ENCODE measurements at places on chromosomes 4 and X.

GRCh38 chr4:19806865-19807264 lies 444.8 kb upstream of the SLIT2 start:
- DNase-seq = no peak

- no peak for DNase-seq
These were observed 176.8 kb upstream of the GLRA2 start for GRCh38 chrX:14352511-14352910.

GRCh38 chr4:114857831-114858230 lies 255.6 kb downstream of the NDST4 start:
- no peak for DNase-seq

DNA sequence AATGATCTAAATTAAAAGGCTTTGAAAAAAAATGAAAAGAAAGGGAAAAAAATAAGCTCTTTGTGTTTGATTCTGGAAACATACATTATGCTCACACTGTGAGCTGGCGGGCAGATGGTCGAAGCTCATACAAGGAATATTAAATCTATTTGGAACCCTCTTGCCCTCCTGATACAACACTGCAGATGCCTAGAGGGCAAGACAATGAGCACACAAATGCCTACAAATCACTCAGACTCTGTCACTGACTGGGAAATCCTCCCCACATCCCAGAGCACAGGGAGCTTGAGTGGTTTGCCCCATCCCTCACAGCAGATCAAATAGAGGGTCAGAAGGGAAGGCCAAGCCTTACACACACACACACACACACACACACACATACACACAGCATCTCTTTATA lies 320.4 kb downstream of the HNRNPD start:
- no peak for DNase-seq

DNA sequence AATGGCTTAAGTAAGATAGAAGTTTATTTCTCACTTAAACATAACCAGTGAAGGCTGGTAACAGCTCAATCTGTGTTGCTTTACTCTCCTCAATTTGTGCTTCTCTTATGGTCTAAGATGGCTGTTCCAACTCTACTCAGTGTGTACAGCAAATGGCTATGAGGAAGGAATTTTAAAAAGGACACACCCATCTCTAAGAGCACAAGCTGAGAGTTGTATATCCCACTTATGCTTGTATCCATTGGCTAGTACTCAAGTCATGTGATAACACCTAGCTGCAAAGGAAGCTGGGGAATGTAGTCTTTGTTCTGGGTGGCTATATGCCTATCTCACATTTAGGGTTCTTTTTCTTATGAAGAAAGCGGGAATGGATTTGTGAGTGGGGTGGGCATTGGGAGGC lies 63.3 kb downstream of the GPAT3 start:
- DNase-seq = no peak

GRCh38 chr4:122346036-122346435 lies 32.8 kb upstream of the ADAD1 start:
- no peak for DNase-seq

GRCh38 chrX:23118890-23119527 lies 119.2 kb downstream of the DDX53 start:
- no peak for DNase-seq

GRCh38 chrX:151825007-151825406 lies 87.7 kb upstream of the MAGEA4 start:
- no peak for DNase-seq

- DNase-seq = no peak
These were observed 540.8 kb downstream of the ADGRL3 start for GRCh38 chr4:61740886-61741285.

DNA sequence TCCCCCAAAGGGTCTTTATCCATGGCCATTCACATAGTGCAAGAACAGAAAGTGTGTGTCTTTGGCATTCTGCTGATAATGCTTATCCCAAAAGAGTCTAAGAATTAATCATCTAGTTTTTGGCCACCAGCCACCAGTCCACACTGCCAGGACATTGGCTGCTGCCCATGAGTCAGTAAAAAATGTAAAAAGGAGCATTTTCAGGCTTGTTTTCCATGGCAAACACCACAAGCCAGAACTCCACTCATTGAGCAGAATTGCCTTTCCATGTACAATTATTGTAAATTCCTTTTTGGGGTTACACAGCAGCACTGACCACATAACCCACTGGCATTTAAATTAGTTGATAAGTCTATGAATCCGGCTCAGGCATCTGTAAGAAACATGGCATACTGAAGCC lies 89.2 kb upstream of the PRDX4 start:
- no peak for DNase-seq

DNA sequence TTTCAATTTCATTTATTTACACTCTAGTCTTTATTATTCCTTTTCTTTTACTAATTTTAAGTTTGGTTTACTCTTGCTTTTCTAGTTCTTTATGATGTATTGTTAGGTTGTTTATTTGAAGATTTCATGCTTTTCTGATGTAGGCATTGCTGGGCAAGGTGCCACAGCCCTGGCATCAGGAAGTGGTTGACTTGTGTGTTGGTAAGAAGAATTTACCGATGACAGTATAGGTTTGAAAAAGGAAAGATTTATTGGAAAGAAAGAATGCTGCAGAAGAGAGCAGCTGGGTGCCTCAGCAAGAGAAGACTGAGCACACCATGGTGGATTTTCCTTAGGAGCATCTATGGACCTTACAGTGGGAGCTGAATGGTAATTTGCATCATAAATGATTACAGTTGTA lies 153.2 kb downstream of the KLF8 start:
- DNase-seq = no peak

DNA sequence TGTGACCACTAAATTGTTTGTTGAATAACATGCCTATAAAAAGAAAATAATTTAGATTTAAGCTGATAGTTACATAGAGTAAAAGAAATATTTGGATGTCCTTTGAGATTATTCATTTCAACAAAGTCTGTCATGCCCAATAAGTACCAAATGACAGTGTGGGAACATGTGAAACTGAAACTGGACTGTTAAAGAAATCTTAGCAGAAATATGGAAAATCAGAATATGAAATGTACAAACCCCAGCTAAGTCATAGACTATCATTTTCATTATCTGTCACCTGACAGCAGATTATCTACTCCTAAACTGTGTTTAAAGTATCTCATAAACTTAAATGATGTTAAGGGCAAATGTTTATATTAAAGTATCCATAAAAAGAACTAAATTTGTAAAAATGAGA lies 437.8 kb upstream of the FAM241A start:
- DNase-seq = no peak

DNA sequence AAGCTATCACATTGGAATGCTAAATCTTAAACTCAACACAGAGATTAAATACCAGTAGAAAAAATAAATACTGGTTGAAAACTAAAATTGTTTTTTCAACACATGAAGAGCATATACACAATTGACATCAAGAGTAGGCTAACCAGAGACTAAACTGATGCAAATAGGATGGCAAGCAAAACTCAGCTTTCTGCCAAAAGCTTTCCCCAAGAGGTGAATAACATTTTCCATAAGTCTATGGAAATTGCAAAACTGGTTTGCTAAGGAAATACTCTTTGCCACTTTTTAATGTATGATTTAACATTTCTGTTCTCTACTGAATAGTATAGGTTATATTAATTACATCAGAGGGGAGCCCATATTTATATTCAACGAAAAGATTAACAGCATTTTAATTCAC lies 23.8 kb downstream of the IQCM start:
- no peak for DNase-seq

DNA sequence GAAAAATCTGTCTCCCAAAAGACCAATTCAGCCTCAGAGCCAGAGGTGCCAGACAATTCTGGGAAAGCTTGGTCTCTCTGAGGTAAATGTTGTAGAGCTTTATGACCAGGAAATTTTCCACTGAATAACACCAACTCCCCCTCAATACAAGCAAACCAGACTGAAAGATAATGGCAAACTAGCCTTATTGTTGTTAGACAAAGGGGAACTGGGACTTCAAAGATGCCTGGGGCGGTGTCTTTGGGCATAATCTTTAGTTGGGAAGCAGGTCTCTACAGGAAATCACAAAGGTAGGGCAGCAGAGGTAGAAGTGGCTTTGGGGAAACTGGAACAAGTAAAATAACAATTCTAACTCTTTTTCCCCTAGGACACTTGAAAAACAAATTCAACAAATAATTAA lies 12.0 kb downstream of the COL4A6 start:
- no peak for DNase-seq

- no peak for DNase-seq
These were observed 73.8 kb upstream of the GAB1 start for GRCh38 chr4:143262838-143263237.

DNA sequence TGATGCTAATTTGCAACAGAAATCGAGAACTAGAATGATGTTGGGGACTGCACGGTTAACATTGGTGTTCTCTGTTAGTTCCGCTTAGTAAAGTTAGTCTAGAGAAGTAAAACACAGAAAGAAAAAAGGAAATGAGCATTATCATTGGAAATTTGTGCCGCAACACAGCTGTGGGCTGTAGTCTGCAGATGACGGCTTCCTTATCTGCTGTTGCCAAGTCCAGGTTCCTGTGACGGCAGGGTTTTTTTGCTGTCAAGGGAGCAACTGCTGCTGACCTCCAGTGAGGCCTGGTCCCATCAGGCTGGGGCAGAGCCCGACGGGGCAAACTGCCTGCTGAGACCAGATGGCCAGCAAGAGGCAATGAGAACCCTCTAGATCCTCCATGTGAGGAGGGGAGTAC lies 38.9 kb upstream of the PHEX start:
- no peak for DNase-seq

GRCh38 chr4:171880136-171880535 lies 66.9 kb downstream of the GALNTL6 start:
- DNase-seq = peak; percentile 5

DNA sequence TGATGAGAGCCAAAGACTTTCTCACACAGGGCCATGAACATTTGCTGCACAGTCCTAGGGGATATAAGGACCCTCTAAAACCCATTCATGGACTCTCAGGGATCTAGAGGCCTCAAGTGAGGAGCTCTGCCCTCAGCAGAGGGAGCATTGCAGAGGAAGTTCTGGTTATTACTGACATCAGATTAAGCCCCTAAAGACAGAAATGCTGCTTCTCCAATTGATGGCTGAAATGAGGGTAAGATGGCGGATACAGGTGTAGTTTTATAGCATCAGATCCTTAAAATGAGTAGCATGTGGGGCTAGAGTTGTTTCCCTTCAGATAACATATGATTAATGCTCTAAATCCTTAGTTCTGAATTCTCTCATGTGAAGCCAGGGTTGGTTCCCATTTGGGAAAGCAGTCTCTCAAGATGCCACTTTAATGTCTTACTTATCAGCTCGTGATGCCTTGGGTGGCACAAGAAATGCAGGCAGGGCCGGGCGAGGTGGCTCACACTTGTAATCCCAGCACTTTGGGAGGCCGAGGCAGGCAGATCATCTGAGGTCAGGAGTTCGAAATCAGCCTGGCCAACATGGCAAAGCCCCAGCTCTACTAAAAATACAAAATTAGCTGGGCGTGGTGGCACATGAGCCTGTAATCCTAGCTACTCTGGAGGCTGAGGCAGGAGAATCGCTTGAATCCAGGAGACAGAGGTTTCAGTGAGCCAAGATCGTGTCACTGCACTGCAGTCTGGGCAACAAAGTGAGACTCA lies 7.9 kb downstream of the RHOH start:
- DNase-seq = no peak

- no peak for DNase-seq
These were observed 137.4 kb downstream of the JADE1 start for GRCh38 chr4:128946916-128947315.

DNA sequence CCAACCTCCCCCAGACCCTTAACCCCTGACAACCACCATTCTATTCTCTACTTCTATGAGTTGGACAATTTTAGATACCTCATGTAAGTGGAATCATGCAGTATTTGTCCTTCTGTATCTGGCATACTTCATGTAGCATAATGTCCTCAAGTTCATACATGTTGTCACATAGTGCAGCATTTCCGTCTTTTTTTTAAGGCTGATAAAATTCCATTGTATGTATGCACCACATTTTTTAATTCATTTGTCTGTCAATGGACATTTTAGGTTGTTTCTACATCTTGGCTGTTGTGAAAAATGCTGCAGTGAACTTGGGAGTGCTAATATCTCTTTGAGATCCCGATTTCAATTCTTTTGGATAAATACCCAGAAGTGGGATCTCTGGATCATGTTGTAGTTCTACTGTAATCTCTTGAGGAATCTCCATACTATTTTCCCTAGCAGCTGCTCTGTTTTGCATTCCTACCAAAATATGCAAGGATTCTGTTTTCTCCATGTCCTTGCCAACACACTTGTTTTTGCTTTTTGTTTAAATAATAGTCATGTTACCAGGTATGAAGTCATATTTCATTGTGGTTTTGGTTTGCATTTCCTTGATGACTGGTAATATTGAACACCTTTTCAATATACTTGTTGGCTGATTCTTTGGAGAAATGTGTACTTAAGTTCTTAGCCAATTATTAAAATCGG lies 48.8 kb upstream of the ADAD1 start:
- no peak for DNase-seq

DNA sequence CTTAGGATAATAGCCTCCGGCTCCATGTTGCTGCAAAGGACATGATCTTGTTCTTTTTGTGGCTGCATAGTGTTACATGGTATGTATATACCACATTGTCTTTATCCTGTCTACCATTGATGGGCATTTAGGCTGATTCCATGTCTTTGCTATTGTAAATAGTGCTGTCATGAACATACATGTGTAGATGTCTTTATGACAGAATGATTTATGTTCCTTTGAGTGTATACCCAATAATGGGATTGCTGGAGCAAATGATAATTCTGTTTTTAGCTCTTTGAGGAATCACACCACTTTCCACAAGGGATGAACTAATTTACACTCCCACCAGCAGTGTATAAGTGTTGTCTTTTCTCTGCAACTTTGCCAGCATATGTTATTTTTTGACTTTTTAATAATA lies 4.6 kb downstream of the RAB33B start:
- no peak for DNase-seq

DNA sequence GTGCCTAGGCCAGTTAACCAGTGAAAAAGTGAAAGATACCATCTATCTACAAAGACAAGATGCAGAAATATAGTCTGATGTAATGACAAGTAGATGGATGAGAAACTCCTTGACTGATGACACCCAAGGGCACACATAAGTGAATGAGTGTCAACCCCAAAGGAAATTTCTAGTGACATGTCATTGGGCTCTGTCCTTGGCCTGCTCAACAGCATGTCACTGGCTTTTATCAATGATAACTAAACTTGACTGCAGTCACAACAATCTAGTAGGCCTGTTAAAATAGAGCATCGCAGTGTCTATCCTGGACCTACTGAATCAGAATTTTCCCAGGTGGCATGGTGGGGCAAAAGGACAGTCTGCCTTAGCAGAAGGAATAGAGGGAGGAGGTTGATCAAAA lies 155.8 kb downstream of the TSPAN5 start:
- DNase-seq = no peak

DNA sequence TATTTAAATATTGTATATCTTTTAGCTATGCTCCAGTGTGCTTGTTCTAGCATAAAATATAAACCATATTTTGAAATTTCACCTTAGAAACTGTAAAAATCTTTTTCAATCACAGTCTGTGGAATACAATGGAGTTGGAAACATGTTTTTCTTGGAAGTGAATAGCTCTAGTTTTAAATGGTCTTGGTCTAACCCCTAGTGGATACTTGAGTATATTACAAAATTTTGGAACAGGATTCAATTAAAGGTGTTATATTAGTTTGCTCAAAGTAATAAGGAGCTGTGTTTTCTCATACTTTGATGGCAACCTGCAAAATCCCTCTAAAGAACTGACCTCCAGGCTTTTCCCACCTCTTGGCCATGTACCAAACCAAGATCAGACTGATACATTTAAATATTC lies 48.2 kb downstream of the STK26 start:
- no peak for DNase-seq
